ENCODE measurements at places on chromosomes 2 and 18.
A peak's percentile ranks its signal among the peaks of the same experiment; 100 is the strongest.

DNA sequence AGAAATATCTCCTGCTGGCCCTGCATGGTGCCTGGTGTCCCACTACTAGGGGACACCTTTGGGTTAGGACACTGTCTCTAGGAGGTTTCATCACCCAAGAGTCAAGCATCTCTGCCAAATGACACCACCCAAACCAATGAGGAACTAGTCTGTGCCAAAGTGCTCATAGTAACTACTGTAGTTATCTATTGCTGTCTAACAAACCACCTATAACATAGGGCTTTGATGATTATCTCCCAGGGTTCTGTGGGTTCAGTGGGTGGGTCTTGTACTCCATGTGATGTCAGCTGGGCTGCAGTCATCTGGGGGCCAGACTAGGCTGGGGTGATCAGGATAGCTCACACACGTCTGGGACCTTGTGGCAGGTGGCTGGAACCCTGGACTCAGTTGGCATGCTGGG lies 59.8 kb downstream of the EPAS1 start:
- no peak for DNase-seq

DNA sequence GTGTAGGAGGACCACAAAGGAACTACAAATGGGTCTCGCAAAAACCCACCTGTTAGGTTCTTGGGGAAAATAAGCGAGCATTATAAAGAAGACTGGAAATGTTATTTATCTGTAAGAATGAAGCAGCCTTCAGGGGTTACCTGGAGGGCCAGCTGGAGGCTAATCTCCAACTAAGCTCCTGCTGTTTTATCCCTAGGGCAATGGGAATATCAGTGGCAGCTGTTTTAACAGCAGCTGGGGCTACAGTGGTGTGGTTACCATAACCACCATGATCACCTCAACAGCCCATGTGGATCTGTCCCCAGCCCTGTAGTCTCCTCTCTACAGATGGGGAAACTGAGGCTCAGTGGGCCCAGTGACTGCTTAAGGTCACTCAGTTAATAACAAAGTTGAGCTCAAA lies 108.1 kb downstream of the FTCDNL1 start:
- no peak for DNase-seq

DNA sequence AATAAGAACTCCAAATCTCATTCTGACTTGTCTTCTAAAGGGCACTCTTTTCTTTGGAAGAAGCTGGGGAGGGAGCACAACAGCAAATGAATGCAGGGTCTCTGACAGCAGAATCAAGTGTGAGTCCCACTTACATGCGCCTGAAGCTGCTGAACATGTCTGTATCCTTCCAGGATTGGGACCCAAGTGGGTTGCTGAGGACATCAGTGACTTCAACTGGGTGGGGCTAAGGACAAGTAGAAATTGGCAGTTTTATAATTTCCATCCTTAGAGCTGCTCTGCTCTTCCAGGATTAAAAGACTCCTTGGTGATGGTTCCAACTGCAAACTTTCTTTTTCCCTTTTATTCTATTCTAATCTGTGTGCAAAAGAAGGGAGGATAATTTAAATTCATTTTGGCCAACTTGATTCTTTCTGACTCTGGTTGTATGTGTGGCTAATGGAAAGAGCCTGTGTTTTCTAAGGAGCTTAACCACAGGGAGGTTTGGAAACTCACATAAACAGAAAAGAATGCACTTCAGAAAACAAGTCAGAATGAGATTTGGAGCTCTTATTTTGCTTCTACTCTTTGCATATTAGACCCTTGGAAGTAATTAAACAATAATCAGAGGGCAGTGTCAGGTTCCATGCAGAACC lies 20.6 kb downstream of the ANTXR1 start:
- no peak for DNase-seq

DNA sequence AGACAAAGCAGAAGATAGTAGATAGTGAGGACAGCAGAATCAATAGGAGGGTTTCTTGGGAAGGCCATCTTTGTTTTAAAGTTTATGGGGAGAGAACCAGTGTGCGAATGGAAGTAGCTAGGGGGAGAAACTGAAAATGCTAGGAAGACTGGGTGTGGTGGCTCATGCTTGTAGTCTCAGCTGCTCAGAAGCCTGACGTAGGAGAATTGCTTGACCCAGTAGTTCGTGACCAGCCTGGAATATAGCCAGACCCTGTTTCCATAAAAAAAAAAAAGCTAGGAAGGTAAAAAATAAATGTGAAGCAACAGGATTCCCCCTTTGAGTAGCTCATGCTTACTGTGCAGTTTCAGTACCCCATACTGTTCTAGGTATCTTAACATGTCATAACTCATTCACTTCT lies 19.2 kb upstream of the DRC1 start:
- no peak for DNase-seq

- DNase-seq: no peak
Observed at GRCh38 chr2:128682729-128683284, 364.1 kb upstream of the HS6ST1 start.

DNA sequence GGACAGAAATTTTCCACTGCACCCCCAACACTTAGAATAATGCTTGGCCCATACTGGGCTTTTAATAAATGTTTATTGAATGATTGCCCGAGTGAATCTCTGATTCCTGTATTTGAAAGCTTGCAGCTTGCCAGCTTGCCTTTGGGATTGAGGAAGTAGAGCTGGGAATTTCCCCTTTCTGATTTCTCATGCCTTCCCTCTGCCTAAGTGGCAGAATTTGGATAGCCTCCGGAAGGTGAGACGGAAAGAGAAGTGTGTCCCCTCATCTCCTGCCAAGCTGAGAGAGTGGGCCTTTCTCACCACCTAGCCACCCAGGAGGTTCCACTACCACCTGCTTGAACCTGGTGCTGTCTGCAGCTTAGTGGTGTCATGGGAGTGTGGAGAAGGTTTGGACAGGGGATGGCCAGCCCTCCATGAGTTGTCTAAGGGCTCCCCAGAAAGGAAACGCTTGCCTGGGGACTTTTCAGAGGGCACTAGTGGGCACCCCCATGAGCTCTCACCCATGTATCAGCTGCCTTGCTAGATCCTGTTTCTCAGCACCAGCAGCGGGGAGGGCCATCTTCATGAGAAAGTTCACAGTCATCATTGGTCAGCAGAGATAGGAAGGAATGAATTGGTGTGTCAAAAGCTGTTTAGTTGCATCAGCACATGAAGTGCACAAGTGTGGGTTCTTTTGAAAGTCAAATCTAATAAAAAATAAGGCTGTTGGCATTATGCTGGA lies 8.6 kb upstream of the NCOA1 start:
- DNase-seq: no peak

DNA sequence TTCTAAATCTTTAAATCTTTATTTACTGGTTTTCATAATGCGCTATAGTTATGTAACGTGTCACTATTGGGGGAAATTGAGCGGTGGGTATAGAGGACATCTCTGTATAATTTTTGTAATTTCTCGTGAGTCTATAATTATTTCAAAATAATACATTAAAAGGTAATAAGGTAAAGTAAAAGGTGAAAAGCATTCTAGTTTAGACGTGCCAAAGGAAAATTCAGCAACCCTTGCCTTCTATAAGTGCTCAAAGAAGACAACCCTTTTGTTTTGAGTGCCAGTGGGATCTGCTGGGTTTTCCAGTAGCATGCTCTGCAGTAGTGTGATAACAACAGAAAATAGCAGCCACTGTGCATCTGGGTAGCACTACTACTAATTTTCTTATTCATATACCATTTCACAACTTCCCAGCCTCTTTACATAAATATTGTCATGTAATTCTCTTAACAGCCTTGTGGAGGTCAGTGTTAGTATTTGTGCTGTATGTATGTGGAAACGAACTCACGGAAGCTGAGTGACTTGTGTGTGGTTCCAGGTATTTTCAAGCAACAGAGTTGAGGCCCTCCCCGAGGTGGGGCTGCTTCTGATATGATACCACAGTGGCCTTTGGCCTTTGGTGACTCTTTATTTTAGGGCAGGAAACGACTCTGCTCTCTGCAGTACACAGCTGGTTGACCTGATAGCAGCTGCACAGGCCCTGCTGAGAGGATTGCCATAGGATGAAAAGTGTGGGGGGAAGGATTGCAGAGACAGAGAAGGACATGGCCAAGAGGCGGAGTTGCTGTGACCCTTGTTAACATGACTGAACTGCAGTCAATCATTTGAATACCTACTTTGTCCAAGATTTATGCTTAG lies 104.5 kb downstream of the TDRD15 start:
- no peak for DNase-seq

GRCh38 chr2:215553946-215554345 lies 118.1 kb upstream of the FN1 start:
- no peak for DNase-seq

GRCh38 chr2:124159166-124159565 lies 134.1 kb downstream of the CNTNAP5 start:
- no peak for DNase-seq

DNA sequence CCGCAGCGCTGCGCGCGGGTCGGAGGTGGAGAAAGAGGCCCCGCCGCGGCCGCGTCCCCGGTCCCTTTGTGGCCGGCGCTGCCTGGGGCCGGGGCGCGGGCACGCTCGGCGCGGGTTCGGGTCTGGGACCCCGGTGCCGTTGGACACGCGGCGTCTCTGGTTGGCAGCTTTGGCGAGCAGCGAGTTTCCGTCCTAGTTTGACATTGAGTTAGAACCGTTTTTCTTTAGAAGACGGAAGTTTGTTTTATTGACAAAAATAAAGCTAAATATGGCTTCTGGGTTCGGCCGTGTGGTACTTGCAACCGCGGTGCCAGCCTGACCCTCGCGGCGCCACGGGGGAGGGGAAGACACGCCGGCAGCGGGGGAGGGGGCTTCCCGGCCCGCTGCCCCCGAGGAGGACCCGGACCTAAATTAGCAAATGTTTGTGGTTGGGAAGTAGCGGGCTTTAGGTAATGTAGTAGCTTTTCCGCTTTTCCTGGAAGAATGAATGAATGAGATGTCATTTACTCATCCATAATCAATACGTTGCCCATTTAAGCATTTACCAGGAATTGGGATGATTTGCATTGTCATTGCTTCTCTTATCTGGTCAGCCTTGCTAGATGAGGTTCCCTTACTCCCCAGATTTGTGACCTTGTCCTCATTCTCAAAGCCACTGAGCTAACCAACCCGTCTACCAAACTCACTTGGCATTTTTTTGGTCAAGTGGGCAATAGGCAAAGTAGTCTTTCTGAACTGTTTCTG lies 530 bp downstream of the GALNT1 start:
- DNase-seq: peak; percentile 69

- no peak for DNase-seq
Observed at GRCh38 chr2:27502142-27502541, 5.5 kb downstream of the GCKR start.
